CD4-positive, alpha-beta T cell treated with Interferon gamma for 1 hour (primary cell): ENCODE measurements at places on chromosomes 2 and 18.

DNA sequence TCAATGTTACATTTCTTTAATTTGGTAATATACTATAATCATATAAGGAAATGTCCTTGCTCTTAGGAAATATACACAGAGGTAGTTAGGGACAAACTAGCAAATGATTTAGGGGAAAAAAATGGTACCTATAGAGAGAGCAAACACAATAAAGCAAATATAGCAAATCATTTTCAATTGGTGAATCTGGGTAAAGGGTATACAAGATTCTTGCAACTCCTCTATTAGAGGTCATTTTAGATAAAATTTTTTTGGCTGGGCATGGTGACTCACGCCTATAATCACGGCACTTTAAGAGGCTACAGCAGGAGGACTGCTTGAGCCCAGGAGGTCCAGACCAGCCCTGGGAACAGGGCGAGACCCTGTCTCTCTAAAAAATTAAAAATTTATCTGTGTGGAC, 44.4 kb downstream of the STRN start:
- DNase-seq = no peak

DNA sequence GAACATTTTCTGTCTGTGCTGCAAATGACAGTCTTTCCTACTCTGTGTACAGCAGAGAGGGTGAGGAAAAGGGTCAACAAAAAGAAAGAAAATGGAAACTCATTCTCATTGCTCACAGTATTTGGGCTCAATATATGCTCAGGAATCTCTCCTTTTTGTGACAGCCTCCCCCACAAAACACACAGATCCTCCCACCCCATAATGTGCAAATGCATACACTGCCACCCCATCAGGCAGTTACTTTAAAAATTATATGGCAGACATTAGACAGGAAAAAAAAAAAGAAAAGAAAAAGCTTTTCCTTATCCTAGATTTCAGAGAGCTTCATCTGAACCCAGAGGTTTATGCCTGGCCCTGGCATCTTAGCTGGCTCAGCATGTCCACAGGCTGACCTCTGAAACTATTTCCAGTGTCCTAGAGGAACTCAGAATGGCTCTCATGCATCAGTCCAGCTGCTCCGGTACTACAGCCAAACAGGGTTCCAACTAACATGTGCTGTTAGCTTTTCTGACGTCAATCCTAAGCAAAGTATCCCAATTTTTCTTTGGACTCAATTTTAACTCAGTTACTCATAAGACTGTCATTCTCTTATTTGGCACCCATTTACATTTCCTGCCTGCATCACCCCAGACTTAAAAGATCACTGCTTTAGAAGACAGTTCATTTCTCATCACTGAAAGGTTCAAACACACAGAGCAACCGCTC, 105.9 kb downstream of the RBMS1 start:
- no peak for DNase-seq

GRCh38 chr18:70663141-70663540, 374.3 kb downstream of the SOCS6 start:
- DNase-seq = no peak

DNA sequence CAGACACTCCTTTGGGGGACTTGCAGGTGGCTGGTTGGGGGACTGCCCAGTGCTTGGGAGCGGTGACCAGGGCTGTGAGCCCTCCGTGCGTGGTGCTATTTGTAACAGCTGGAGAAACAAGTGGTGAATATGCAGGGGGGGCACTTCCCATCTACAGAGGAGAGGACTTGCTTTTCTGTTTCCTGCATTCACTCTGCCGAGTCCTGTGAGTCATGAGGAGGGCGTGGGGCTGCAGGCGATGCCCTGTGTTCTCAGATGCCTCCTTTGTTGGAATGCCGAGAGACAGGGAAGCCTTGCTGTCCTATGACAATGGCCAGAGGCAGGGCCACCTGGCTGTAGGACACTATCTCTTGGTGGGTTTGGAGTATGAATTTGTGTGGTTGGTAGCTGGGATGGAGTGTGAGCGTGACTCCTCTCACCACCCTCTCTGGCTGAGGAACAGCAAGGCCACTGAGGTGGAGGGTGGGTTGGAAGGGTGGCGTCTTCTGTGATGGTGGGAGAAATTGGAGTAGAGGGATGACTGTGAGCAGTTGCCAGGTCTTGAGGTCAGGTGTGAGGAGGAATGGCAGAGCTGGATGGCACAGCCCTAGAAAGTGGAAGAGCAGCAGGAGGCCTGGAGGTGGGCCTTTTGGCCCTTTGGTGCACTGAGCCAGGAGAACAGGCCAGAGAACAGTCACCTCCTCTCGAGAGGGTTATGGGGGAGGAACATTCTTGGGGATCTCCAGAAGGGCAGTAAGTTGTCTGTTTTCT, 24.3 kb downstream of the FHOD3 start:
- no peak for DNase-seq
